Coronary artery (tissue), 2 donors: ENCODE measurements at places on chromosomes 7 and 10.

- no peak for DNase-seq
These were observed 217.6 kb upstream of the TCF7L2 start for GRCh38 chr10:112732277-112732921.

GRCh38 chr10:23196915-23197314 lies 4.8 kb downstream of the PTF1A start:
- DNase-seq, result no peak

GRCh38 chr7:56033671-56034432 lies 17.4 kb downstream of the PSPH start:
- DNase-seq, result peak; percentile 73

DNA sequence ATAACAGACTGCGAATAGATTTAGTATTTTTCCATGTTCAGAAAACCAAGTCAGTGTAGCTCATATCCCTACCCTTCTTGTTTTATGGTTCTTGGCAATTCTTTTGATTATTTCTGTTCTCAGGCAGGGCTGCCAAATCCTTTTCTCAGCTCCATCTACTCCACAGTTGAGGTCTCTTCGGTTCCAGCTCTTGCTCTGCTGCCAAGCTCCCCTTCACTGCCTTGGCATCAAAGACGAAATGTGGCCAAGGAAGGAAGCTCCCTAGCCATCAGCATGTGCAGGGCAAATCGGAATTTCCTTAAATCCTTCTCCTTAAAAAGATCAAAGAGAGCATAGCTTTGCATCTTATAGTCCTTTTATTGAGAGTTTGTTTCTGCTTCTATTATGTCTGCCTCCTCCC lies 116.4 kb upstream of the NOBOX start:
- DNase-seq, result no peak

GRCh38 chr7:2782121-2782520 lies 62.0 kb downstream of the GNA12 start:
- DNase-seq, result no peak
